ENCODE measurements at places on chromosomes 1 and 21.
A peak's percentile ranks its signal among the peaks of the same experiment; 100 is the strongest.

- peak; percentile 58 for DNase-seq
Observed at GRCh38 chr1:43293896-43294760, 6.7 kb upstream of the TIE1 start.

GRCh38 chr1:150549496-150550221 is 451 bp downstream of the ADAMTSL4 start:
- DNase-seq = peak; percentile 32

GRCh38 chr1:3543076-3544039 is 68.0 kb downstream of the MEGF6 start:
- peak; percentile 15 for DNase-seq

GRCh38 chr1:15184436-15185241 is 31.1 kb downstream of the TMEM51 start:
- DNase-seq = no peak

- no peak for DNase-seq
Observed at GRCh38 chr1:201912832-201913231, 24.1 kb downstream of the SHISA4 start.

All from thyroid gland (tissue), 4 donors.